Activated T-cell treated with anti-CD3 and anti-CD28 coated beads for 48 hours (primary cell): ENCODE measurements at places on chromosomes 12 and 14.
A peak's percentile ranks its signal among the peaks of the same experiment; 100 is the strongest.

GRCh38 chr14:58920230-58920629, 268.2 kb upstream of the DAAM1 start:
- no peak for DNase-seq

- DNase-seq: no peak
These were observed 12.2 kb downstream of the RAPGEF3 start for GRCh38 chr12:47746523-47746922.

- no peak for DNase-seq
These were observed 14.8 kb downstream of the SMUG1 start for GRCh38 chr12:54173906-54174471.

GRCh38 chr12:24708718-24709117, 240.2 kb downstream of the BCAT1 start:
- DNase-seq: no peak

DNA sequence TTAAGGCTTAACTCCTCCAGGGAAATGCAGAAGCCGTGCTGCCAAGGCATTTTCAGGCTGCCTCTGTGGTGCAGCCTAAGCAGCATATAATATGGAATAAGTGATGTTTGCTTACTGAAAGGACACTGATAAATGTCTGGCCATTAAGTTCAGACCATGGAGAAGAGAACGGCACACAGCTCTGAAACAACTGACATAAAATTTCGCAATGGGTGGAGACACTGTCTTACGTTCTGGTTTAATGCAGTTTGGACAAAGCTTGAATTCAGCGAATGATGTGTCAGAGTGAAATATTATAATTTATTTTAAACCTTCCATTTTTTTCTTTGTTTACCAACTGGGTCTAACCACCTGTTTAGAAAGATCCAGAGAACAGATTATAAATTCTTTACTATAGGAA, 27.2 kb upstream of the NRXN3 start:
- no peak for DNase-seq

DNA sequence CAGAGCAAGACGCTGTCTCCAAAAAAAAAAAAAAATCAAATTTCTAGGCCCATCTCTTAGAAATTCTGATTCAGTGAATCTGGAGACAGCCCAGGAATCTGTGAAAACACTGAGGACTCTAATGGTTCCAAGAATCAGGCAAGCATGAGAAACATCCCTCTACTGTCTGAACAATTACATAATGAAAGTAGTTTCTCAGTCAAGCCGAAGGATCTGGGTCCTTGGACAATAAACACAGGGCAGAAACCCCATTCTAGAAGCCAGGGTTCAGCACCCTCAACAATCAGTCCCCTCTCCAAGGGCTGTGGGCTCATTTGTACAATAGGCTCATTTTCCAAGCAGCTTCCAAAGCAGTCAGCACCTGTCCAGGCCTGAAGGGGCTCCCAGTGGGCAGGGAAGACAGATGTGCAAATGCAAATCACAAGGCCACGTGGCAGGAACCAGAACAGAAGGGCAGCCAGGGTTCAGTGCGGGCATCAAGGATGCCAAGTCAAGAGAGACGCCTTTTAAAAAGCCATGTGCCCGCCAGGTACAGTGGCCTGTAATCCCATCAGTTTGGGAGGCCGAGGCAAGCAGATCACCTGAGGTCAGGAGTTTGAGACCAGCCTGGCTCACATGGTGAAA, 96.1 kb downstream of the KSR2 start:
- no peak for DNase-seq

DNA sequence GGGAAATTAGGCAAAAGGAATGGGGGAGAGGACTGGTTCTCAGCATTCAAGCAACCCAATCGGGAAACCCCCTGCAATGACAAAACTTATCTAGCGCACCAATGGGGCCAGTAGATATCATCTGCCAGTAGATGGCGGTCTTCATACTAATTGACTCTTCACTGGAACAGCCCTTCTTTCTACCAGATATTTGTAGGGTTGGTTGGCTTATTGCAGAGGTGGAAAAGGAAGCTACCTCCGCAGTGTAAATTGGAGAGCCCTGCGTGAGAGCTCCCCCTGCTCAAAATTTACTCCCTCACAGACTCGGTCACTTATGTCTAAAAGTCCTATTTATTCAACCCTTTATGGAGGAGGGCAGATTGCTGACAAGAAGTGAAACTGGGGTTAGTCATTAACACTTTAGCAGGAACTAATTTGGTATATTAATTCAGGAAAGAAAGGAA, 166.1 kb upstream of the CCND2 start:
- DNase-seq: peak; percentile 52

DNA sequence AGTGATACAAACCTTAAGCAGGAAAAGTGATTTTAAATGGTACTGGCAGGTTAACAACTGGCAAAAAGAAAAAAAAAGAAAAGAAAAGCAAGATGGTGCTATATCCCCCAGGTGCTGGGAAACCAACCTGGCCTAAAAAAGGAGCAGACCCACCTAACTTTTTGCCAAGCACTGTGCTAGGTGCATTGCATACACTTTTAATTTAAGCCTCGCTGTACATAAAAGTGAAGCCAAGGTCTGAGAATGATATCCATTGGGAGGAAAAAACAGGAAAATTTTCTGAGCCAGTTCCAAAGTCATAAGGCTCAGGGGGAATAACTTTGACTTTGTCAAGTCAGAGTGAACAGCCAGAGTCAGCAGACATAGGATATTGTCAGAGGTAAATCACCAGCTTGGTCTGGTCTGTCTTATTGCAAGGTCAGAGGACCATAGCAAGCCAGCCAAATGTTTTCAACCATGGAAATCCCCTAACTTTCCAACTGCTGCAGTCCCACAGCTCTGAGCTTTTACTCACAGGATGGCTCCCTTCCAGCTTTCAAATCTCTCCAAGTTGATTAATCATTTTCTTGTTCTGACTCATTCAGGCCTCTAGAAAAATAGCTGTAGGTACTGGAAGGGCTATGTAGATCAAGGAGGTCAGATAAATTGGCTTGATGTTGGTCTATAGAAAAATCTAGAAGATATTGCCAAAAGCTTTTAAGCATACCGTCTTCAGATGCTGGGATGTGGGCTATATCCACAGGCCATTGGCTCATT, 412.9 kb downstream of the RAD51B start:
- no peak for DNase-seq

DNA sequence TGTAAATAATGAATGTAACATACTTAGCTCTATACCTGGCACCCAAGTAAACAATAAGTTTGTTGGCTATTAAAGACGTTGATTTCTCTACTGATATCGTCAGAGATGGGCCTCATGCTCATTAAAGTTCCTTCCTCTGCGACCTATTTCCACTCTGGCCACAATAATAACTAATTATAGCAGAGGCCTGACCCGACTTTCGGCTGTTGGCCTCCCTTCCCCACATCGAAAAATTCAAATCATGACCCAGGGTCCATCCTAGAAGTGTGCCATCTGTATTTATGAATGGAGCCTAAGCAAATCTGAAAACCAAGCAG, 321 bp upstream of the USP30 start:
- DNase-seq: no peak

DNA sequence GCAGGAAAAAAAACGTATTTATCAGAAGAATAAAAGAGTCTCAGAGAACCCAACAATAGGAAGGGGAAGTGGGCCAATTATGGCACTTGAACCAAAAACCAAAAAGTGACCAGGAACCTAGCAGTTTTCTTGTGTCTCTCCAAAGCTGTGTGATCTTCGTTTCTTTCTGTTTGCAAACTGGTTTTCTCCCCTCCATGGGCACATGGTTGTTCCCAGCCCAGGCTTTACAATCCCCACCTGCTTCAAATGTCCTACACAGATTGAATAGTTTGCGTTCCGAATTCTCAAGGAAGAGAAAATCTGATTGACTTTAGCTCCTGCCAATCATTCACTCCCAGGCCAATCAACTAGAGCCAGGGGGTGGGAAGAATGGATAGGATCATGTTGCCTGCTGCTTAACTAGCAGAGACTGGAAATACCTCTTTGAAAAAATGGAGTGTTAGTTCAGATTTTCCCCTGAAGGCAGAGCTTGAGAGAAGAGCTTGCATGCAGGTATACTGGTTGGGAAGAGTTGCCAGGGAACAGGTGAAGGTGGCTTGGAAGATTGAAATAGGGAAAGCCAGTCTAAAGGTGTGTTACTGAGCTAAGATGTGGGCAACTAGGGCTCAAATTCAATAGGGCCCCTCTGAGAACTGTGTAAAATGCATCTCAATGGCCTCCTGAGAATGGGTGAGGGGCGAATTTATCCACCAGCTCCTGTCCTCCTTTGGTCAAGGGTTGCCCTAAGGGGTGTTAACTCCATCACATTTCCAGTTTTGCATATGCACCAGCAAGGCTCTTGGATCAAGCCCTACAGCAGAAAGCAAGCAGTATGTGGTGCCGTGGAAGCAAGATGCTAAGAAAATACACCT, 106.4 kb upstream of the SRRM4 start:
- no peak for DNase-seq
